ENCODE measurements at places on chromosomes 6 and 20. TPM values are rescaled to one million over a fixed set of nuclear protein-coding genes. Genes with fewer than 3 reads are reported as not detected.

- no peak for DNase-seq
These were observed 199.0 kb downstream of the SAMD5 start for GRCh38 chr6:147707524-147707923.

- DNase-seq: no peak
These were observed 89.1 kb downstream of the AFG1L start for GRCh38 chr6:108383981-108384380.

The RAB44 gene
- total RNA-seq: 0.28 TPM

The SAPCD1 gene
- total RNA-seq: 1.2 TPM

The ZNF311 gene
- 0.76 TPM for total RNA-seq
